Vagina (tissue), 2 donors: ENCODE measurements at places on chromosomes 5 and 9.

DNA sequence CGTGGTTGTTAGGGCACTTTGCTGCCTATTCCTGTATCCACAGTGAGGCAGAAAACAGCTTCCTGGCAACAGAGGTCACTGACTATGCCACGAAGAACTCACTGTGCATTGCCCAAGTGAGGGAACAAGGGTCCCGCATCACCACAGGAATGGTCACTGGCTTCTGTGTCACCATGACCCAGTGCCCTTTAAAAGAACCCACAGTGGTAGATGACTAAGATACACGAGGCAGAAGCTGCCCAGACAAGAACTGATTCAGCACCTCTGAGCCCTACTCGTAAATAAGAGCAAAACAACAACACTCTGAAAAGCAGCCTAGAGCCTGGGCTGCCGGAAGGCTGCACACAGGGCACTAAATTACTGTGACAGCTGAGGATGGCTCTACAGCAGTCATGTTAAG is 236.6 kb upstream of the RASEF start:
- peaks cover 13% of the 10 kb centered on the region for H3K4me1 ChIP-seq
- H3K4me3 ChIP-seq, result no peak overlapping the region

GRCh38 chr5:73280821-73281746 is 108.1 kb downstream of the TMEM174 start:
- no peaks in the 10 kb centered on the region for H3K27me3 ChIP-seq
- H3K27ac ChIP-seq, result peak overlapping the region; percentile 37
- DNase-seq, result no peak
- H3K4me3 ChIP-seq, result no peak overlapping the region
- H3K36me3 ChIP-seq, result no peaks in the 10 kb centered on the region
- peaks cover 23% of the 10 kb centered on the region for H3K4me1 ChIP-seq

- no peak overlapping the region for H3K4me3 ChIP-seq
- peak overlapping the region; percentile 57 for H3K27ac ChIP-seq
- H3K27me3 ChIP-seq, result no peaks in the 10 kb centered on the region
- H3K4me1 ChIP-seq, result peaks cover 7% of the 10 kb centered on the region
Observed at GRCh38 chr9:76876098-76876497, 29.8 kb downstream of the PRUNE2 start.

- no peaks in the 10 kb centered on the region for H3K36me3 ChIP-seq
- no peaks in the 10 kb centered on the region for H3K27me3 ChIP-seq
- no peak for DNase-seq
- no peak overlapping the region for H3K27ac ChIP-seq
- no peak overlapping the region for H3K4me3 ChIP-seq
Observed at GRCh38 chr9:27468462-27469110, 55.5 kb upstream of the IFNK start.

GRCh38 chr9:130672466-130672865 is 8.1 kb downstream of the PRDM12 start:
- no peak for DNase-seq
- no peak overlapping the region for H3K4me3 ChIP-seq
- H3K27me3 ChIP-seq, result no peaks in the 10 kb centered on the region
- H3K27ac ChIP-seq, result no peak overlapping the region
- H3K4me1 ChIP-seq, result no peaks in the 10 kb centered on the region

DNA sequence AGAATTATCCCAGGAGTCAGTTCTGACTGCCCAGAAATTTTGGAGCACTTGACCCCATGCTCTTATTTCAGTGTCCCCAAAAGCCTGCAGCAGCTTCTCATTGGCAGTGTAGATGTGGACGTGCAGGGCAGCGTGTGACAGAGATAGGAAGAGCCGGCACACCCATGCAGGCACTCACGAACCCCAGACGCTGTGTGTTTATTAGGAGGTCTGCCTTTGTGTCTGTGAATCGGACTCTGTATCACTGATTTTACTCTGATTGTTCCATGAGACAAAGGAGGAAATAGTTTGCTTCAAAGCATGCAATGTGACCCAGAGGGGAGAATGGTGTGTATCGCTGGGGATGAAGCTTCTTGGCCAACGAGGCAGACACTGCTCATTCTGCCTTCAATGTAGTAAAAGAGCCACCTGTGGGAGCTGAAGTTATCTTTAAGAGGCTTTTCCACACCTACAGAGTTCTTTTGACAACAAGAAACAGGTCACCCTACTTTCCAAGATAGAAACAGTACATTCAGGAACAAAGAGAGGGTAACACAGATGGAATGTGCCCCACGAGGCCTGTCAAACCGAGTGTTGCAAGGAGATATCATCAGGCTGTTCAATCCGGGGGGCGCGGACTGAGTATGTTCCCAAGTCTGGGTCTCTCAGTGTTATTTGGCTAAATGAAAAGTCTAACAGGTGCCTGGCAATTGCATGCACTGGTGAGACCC is 224.0 kb downstream of the NTRK2 start:
- no peak overlapping the region for H3K27ac ChIP-seq
- DNase-seq, result no peak
- H3K36me3 ChIP-seq, result no peaks in the 10 kb centered on the region
